Bronchial epithelial cell (primary cell): ENCODE measurements at places on chromosomes 1 and 21. TPM values are rescaled to one million over a fixed set of nuclear protein-coding genes. Genes with fewer than 3 reads are reported as not detected.

GRCh38 chr21:31750843-31751242 is 18.9 kb upstream of the SCAF4 start:
- DNase-seq = peak; percentile 77

- DNase-seq = no peak
Observed at GRCh38 chr1:214636436-214636835, 33.4 kb downstream of the CENPF start.

DNA sequence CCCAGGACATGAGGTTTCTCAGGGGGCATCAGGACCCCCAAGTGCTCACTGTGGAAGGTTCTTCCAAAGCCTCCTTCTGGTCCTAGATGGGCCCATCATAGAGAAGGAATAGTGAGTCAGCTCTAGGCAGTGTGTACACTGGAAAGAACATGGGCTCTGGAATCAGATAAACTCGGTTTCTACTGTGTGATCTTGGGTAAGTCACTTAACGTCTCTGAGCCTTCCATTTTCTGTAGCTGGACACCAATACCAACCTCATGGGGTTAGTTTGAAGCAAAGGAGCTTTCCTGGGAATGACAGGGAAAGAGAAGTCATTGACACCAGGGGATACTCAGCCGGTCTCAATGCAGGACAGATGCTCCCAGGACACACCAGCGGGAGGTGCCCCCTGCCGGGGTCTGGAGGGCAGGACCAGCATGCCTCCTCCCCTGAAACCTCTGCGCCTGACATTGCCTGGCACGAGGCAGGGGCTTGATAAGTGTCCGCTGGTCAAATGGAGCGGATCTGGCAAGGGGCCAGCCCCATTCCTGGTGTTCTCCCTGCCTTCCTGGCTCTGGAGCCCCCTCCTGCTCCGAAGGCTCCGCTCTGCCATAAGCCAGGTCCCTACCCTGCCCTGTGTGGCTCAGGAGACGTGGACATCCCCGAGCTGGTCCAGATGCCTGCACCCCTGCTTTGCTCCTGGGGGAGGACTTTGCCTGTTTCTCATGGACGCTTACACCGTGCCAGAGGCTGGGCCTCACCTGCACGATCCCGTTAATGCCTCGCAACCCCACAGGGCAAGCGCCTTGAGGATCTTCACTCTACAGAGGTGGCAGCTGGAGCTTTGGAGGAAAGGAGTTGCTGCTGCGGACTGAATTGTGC is 52.8 kb downstream of the EDN2 start:
- no peak for DNase-seq

- DNase-seq = no peak
Observed at GRCh38 chr1:228867951-228868730, 132.9 kb downstream of the RHOU start.

- no peak for DNase-seq
Observed at GRCh38 chr1:143611159-143611558, 360.6 kb downstream of the FAM72C start.

- DNase-seq = no peak
Observed at GRCh38 chr1:156165083-156165482, 11.7 kb downstream of the SEMA4A start.

DNA sequence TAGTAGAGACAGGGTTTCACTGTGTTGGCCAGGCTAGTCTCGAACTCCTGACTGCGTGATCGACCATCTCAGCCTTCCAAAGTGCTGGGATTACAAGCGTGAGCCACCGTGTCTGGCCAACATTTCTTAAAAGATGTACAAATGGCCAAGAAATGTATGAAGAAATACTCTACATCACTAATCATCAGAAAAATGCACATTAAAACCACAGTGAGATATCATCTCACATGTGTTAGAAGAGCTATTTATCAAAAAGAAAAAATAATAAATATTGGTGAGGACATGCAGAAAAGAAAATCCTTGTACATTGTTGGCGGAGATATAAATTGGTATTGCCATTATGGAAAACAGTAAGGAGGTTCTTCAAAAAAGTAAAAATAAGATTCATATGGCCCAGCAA is 33.6 kb upstream of the TNFSF18 start:
- DNase-seq = no peak

- DNase-seq = no peak
Observed at GRCh38 chr1:33374336-33375105, 53.6 kb upstream of the A3GALT2 start.

DNA sequence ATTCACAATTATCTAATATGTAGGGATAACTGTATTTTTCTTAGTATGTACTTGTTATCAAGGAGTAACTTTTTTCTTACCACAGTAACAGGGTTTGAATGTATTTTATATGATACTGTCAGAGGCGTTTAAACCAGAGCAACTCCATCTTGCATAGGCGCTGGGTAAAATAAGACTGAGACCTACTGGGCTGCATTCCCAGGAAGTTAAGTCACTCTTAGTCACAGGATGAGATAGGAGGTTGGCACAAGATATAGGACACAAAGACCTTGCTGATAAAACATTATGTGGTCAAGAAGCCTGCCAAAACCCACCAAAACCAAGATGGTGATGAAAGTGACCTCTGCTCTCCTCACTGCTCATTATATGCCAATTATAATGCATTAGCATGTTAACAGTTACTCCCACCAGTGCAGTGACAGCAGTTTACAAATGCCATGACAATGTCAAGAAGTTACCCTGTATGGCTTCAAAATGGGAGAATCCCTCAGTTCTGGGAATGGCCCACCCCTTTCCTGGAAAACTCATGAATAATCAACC is 64.8 kb downstream of the RPE65 start:
- peak; percentile 87 for DNase-seq

DNA sequence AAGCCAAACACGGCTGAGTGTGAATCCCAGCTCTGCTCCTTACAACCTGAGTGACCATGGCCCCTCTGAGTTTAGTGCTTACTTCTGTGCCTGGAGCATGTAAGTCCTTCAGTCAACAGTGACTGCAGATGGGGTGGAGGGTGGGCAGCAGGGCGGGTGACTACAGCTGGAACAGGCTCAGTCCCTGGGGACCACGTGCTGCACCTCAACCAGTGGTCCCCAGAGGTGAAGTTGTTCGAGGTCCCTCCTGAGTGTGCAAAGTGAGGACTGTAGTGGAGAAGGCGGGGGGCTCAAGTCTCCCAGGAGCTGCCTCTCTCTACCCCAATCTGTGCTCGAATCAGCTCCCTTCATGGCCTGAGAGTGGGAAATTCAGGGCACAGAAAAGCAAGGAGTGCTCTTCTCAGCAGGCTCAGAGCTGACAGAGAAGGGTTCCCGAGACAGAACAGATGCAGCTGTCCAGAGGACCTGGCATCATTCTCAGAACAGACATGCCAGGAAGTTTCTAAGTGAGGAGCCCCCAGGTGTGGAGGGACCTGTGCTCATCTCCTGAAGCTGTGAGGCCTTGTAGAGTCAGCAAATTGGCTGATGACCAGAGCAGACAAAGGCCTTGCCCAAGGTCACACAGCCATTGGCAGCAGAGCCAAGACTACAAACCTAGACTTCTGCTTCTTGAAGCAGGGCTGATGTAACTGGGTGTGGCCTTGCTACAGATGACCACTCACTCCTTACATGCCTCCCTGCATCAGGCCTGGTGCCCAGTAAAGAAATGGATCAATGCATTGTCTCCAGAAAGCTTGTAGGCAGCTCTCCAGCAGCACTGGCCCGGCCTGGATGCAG is 61.7 kb upstream of the EDN2 start:
- DNase-seq = no peak

- DNase-seq = peak; percentile 17
Observed at GRCh38 chr1:87718241-87718950, 389.7 kb downstream of the LMO4 start.

DNA sequence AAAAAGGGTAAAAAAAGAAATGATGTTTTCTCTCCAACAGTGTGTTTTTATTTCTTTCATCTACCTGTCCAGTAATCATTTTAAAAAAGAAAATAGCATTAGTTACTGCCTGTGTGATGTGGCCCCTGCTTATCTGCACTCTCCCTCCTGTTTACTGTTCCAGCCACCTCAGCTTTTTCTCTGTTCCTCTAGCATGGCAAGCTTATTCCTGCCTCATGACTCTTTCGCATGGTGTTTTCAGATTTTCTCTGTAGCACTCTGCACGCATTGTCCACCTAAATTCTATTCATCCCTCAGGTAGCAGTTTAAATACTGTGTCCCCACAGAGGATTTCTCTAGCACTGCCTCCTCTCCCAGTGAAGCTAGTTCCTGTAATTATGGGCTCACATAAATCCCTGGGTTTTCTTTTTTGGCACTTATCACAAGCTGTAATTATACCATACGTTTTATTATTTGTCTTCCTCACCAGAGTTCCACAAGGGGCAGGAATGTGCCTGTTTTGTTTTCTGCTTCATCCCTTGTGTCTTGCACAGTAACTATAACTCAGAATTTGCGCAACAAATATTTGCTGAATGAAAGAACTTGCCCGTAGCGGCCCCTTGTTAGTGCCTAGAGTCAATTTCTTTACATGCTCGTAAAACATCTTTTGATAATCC is 51.4 kb upstream of the LRIG2 start:
- DNase-seq = peak; percentile 92

DNA sequence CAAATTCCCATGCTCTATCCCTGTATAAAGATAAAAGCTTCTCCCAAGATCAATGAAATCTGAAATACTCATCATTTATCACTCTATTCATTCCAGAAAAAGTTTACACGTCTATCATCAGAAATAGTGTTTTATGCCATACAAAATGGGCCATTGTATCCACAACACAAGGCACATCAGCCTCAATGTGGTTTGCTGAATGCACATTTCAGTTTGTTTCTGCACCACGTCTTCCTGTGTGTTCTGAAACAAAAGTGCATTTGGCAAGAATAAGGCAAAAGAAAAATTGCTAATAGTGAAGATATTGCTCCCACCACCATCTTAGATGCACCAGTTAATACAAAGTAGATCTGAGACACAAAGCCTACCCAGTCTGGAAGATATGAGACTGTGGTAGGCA is 89.6 kb upstream of the ETS2 start:
- no peak for DNase-seq

GRCh38 chr1:6580593-6581409 is 1.0 kb downstream of the ZBTB48 start:
- no peak for DNase-seq

DNA sequence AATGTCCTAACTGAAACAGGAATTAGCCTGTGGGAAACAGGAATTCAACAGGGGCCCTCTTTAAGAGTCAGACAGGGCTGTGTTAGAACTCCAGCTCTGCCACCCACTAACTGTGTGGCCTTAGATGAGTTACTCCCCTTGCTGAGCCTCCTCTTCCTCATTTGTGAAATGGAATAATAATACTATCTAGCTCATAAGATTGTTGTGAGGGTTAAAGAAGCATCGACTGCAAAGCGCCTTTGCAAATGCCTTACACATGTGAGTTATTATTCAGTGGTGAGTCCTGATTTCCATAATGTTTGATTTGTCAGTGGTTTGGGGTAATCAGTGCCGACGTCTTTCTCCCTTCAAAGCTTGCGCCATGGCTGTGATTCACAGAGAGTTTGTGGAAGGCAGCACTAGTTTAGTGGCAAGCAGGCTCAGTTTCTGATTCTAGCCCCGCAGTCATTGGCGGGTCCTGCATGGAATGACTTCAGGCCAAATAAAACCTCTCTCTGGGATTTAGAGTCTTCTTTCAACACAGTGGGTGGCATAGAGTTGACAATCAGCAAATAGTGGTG is 388.5 kb downstream of the PLPP3 start:
- no peak for DNase-seq

DNA sequence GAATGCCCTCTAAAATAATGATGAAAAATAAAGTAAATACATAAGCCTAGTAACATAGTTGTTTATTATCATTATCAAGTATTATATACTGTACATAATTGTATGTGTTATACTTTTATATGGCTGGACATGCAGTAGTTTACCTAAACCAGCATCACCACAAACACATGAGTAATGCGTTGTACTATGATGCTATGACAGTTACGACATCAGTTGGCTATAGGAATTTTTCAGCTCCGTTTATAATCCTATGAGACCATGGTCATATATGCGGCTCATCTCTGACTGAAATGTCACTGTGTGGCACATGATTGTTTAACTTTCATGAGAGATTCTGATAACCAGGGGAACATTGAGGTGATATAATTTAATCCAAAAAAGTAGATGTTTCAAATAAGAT is 352.1 kb downstream of the ST6GALNAC3 start:
- DNase-seq = no peak

GRCh38 chr1:213452501-213452900 is 401.5 kb downstream of the RPS6KC1 start:
- no peak for DNase-seq

DNA sequence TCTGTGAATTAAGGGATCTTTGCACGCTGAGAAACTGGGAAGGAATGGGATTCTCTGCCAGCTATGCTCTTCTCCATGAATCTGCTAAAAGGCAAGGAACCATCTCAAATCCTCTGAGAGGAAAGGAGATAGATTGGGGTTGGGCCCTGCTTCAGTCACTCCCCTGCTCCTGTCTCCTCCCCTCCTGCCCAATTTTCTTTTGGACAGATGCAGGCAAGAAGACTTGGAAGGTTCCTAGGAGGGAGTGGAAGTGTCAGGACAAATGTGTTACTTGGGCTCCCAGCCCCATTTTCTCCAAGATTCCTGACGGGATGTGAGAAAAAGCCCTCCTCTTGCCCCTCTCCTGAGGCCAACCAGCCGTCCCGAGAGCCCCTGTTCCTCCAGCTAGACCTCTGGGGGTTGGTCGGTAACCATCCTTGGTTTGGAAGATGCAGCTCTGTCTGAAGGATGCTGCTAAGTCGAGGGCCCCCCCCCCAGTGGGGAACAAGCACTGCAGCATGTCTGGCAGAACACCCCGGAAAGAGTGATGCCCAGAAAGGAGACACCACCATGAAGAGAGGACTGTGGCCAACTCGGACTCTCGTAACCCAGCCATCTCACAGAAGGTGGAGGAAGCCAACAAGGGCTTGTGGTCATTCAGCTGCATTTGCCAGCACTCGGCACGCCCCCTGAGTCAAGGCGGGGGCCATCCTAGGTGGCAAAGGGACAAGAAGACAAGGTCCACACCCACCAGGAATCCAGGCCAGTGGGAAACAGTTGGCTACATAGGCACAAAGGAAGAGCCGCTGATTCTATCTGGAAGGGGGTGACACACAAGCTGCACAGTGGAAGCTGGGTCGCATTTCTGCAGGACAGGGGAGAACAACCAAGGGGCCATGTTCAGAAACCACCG is 43.7 kb downstream of the CDK18 start:
- no peak for DNase-seq

- DNase-seq = peak; percentile 57
Observed at GRCh38 chr1:25526753-25527152, 16.7 kb upstream of the LDLRAP1 start.

HHAT gene
- 2.9 and 4.0 TPM in 2 replicates for total RNA-seq

TYW3 gene
- 9.7 and 10.2 TPM in 2 replicates for total RNA-seq

CACNA1S gene
- not detected in 2 replicates for total RNA-seq

OLIG2 gene
- total RNA-seq = not detected in 2 replicates

PBX1 gene
- 2.9 and 3.2 TPM in 2 replicates for total RNA-seq

PEAR1 gene
- total RNA-seq = 1.8 TPM in 2 replicates
